CD4-positive, alpha-beta T cell treated with Interleukin-4 for 1 hour (primary cell): ENCODE measurements at places on chromosomes 7 and 10.

DNA sequence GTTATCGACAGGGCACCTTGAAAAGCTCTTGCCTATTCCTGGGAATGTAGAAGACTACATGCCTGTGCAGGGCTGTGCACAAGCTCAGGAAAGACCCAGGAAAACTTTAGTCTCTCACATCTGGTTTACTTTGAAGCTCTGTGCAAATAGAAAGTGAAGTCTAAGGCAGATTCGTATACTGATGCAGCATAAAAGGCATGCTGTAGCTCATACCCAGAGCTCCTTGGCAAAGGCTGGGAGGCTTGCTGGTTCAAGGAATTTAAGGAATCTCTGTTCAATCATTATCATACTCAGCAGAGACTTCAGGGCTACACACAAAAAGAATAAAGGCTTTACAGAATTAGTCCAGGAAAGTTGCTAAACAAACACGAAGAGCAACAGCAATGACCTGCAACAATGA lies 192.0 kb downstream of the OTUD1 start:
- DNase-seq: no peak

DNA sequence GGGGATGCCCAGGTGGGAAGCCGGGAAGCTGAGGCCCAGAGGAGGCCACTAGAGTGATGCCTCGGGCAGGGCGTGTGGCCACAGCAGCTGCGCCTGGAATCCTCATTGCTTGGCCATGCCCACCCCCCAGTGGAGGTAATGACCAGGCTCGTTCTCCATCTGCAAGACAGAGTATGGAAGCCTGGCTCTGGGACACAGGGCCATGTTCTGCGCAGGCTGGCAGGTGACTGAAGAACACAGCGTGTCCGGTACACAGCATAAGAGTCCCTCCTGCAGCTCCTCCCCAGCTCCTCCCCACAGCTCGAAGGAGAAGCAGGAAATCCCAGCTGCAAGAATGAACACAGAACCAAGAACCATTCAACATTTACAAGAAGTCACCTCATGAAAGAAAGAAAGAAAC lies 64.8 kb downstream of the SMURF1 start:
- no peak for DNase-seq

DNA sequence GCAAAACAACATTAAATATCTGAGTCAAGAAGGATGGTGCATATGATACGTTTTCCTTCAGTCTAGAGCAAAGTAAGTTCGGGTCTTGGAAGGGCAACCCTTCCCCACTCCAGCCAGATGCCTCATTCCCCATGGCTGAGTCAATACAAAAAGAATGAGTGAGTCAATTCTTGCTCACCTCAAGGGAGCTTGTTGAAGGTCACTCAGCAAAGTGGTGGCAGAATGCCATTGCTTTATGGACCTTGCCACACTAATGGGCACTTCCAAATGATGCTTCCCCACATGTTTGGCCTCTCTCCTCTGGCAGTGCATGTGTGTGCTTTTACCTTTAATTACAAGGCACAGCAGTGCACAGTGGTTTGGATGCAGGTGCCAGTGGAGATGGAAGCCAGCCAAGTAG lies 296.5 kb downstream of the SORCS3 start:
- DNase-seq: no peak

DNA sequence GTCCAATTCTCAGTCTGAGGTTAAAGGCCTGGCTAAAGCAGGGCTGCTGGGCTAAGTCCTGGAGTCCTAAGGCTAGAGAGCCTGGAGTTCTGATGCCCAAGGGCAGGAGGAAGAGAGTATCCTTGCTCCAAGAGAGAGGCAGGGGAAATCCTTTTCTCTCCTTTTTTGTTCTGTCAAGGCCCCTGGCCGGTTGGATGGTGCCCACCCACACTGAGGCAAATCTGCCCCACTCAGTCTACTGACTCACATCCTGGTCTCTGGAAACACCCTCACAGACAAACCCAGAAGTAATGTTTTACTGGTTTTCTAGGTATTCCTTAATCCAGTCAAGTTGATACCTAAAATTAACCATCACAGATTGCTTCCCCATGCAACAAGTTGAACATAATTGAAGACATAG lies 23.0 kb downstream of the ZNF518A start:
- no peak for DNase-seq

DNA sequence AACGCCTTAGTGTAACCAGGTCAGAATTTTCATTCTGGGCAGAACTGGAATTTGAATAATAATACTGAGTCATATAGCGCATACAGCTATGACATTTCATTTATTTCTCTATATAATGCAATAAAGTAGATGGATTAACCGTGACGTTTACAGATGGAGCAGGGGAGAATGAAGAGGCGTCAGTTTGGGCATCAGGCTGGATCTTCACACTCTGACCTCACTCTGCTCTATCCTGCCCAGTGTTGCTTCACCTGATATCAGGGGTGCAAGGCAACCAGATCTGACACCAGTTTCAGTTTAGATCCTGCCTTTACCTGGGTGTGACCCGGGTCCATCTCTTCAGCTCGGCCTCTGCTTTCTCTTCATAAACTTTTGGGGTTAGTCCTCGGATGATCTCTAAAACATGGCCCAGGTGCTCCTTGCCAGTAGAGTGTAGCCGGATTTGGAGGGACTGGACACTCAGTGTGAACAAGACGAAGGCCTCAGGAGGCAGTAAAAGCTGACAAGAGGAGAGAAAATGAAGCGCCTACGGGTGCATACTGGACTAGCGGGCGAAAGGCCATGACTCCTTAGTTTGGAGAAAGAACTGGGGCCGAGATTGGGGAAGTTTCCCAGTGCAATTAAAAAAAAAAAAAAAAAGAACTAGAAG lies 1.4 kb upstream of the ZYX start:
- DNase-seq: no peak

DNA sequence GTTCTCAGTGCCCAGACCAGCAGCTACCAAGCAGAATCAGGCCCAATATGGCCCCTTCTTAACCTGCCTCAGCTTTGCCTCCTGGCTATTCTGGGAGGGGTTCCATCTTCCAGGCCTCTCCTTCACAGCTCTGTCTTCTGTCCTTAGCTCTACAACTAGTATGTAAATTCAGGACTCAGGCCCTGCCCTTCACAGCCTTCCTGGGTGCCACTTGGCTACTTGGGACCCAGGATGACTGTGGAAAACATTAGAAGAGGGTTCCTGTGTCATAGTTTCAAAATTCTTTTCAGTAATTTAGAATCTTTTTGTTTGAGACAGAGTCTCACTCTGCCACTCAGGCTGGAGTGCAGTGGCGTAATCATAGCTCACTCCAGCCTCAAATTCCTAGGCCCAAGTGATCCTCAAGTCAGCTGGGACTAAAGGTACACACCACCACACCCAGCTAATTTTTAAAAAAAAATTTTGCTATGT lies 33.2 kb upstream of the PAPSS2 start:
- DNase-seq: no peak

- DNase-seq: peak; percentile 70
These were observed 208.3 kb downstream of the USP6NL start for GRCh38 chr10:11403116-11403515.

DNA sequence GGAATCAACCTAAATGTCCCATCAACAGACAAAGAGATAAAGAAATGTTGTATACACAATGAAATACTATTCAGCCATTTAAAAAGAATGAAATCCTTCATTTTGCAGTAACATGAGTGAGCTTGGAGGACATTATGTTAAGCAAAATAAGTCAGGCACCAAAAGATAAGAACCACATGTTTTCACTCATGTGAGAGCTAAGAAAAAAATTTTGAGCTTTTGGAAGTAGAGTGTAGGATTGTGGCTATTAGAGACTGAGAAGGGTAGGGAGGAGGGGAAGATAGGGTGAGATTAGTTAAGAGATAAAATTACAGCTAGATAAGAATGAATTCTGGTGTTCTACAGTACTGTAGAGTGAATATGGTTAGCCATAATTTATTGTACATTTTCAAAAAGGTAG lies 8.3 kb upstream of the YAE1 start:
- no peak for DNase-seq

DNA sequence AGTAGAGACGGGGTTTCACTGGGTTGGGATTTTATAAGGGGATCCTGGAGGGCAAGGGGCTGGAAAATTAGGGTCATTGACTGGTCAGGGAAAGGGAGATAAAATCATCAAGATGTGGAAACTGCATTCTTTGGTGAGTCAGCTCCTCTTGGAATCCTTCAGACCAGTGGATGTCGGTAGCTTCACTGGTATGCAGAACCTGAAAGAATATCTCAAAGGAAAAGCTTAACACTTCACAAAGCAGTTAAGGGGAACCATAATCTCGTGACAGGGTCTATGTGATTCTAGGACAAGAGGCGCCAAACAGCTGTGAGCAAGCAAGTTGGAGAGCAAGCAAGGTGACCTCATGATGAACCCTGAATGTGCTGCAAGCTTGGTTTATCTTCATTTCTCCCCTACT lies 634.7 kb upstream of the AUTS2 start:
- DNase-seq: no peak

DNA sequence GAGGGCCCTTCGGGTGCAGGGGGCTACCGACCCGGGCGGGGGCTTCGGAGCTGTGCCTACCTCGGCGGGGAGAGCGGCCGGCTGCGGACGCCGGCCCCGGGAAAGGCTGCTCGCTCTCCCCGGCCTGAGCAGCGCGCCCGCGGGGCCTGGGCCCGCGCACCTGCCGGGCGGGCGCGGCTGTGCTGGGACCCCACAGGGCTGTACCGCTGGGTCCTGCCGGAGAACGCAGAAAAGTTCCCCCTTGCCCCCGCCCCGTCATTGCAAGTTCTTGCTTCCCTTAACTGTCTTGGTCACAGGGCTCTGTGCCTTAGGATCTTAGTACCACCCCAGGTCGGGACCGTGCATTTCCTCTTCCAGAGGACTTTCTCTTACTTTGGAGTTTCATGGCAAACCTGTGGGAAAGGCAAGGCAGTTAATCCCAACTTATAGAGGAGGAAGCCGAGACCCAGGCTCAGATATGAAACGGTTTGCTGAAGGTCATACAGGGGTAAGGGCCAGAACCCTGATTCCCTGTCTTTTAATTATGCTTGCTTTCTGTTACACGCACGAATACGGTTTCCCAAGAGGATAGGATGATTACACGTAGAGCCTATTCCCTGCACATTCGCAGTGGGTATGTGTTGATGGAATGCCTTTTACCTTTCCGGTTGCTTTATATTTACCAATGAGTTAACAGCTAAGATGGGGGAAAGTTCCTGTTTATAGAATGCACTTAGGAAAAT lies 652 bp downstream of the PCGF5 start:
- no peak for DNase-seq

GRCh38 chr10:36185097-36185496 lies 543.0 kb upstream of the FZD8 start:
- DNase-seq: no peak

- DNase-seq: no peak
These were observed 101.1 kb upstream of the ABCB5 start for GRCh38 chr7:20514364-20514763.

GRCh38 chr7:17944720-17945119 lies 4.4 kb upstream of the SNX13 start:
- no peak for DNase-seq

DNA sequence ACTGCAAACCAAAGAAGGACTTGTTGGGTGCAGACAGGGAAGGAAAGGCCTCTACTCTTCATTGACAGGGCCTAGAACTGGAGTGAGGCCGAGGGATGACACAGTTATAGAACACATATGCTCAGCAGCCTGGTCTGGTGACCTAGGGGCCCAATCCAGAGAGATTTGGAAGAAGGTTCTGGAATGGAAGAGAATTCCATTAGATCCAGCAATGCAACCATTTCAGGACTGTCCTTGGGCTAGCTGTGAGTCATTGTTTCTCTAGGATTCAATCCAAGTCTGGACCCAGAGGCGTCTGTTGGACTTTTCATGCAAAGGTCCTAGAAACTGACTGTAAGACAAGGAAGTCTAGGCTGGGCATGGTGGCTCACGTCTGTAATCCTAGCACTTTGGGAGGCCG lies 59.2 kb downstream of the WIPF3 start:
- DNase-seq: no peak

GRCh38 chr7:42237811-42238541 lies 967 bp upstream of the GLI3 start:
- DNase-seq: no peak

- no peak for DNase-seq
These were observed 73.6 kb upstream of the RPA3 start for GRCh38 chr7:7792056-7792455.

- no peak for DNase-seq
These were observed 280.1 kb downstream of the OTUD1 start for GRCh38 chr10:23718946-23719345.

DNA sequence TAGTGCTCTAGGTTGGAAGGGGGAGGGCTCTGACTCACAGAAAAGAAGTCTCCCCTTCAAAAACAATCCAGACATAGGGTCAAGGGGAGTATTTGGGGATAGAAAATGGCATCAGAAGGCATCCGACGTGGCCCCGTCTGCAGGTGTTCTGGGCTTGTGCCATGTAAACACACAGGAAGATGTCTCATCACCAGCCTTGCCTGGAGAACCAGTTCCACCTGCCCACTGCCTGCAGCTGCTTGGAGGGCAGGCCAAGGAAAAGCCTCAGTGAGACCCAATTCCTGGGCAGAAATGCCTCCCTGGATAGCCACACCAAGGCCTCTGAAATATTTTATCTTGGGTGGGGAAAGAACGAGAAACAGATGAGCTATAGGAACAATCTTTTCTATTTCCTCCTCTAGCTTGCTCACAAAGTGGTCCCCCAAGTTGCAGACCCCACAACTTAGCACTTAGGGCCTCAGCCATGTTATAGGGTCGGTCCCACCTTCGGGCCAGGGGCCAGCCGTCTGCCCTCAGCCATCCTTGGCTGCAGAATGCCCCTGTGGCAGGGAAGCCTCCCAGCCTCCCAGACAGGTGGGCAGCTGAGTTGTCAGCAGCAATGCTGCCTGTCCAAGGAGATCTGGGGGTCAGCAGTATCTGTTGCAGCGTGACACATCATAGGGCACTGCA lies 54.3 kb upstream of the ECHDC3 start:
- no peak for DNase-seq

GRCh38 chr7:66558660-66559465 lies 69.8 kb upstream of the KCTD7 start:
- DNase-seq: no peak

- DNase-seq: no peak
These were observed 73.1 kb downstream of the RAMP3 start for GRCh38 chr7:45230611-45231165.

GRCh38 chr10:113316506-113316905 lies 236.3 kb upstream of the HABP2 start:
- no peak for DNase-seq

DNA sequence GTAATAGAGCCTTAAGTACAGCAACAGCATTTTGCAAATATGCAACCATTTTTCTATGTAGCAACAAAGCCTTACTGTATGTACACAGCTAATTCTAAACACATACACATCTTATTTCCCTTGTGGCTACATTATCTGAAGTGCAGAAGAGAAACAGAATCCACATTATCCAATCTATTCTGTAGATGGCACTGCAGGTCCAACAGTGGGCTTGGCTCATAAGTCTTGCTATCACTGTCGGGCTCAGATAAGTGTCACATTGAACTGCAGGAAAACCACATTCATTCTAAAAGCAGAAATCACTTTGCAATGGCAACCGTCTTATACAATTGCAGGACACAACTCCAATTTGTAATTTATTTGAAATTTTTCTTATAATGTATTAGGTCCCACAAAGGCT lies 109.8 kb upstream of the NOBOX start:
- no peak for DNase-seq

DNA sequence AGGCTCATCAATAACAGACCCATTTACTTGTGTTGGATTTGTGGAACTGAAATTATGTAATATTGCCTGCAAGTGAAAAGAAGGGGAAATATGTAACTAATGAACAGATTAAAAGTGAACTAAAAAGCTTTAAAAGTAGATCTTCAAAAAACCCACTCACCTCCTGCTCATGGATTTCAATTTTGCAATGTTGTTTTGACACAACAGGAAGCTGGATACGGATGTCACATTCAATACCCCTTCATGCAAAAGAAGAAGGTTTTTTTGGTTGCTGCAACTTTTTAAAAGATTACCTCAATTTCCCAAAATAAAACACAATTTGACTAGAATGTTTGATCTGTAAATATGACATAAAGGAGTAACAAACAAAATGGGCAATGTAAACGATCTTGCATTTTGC lies 3.3 kb downstream of the MKI67 start:
- DNase-seq: no peak
